ENCODE measurements at places on chromosomes 7 and 10.

DNA sequence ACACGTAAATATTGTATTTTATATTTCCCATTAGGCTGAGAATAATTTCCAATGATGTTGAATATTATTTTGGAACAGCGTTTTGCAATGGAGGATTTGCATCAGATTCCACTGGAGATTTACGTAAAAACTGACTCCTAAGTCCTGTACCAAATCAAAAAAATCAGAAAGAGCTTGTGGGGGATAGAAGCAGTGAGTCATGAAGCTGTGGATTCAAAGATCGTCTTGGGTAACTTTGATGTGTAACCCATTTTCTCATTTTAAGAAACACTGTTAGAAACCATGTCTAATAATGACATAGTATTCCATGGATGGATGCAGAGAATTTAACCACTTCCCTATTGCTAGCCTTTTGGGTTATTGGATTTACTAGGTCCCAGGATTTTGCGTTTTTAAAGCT is 158.6 kb downstream of the INHBA start:
- DNase-seq, result no peak

GRCh38 chr10:15482156-15482555 is 111.1 kb upstream of the FAM171A1 start:
- DNase-seq, result no peak

GRCh38 chr7:39651265-39651664 is 27.9 kb downstream of the RALA start:
- DNase-seq, result no peak

DNA sequence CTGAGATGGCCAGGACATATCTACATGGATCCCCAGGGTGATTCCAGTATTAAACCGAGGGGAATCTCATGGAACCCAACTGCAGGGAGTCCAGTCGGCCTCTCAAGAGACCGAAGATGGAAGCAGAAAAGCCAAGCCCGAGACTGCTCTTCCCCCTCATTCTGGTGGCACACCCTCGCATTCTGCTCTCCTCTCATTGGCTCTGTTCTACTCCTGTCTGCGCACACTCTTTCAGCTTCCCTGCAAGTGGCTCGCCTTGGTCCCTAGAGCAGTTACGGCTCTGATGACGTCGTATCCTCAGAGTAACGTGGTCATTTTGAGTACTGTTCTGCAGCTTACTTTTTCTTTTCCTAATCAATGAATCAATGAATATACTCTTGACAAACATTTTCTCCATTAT is 72.6 kb upstream of the RHEB start:
- no peak for DNase-seq

DNA sequence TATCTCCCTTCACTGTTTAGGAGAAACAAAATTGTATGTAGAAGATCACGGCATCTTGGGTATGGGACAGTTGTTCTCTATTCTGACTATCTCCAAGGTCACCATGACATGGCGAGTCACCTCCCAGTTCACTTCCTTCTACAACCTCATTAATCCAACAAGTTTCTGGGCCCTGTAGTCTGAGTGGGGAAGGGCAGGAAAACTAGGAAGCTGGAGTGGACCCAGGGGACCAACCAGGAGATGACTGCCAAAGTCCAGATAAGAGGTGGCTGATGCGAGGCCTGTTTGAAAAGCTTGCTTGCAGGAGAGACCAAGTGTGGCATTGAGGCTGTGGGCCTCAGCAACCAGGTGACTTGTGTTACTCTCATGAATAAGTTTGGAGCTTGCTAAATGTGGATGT is 584.9 kb downstream of the TNS3 start:
- no peak for DNase-seq

GRCh38 chr7:26700386-26700785 is 164.0 kb downstream of the SKAP2 start:
- no peak for DNase-seq

GRCh38 chr7:30799206-30799975 is 28.2 kb downstream of the MINDY4 start:
- DNase-seq, result no peak

All from SHP77 (cell line).